ENCODE measurements at places on chromosomes 4 and X. TPM values are rescaled to one million over a fixed set of nuclear protein-coding genes. Genes with fewer than 3 reads are reported as not detected.
A peak's percentile ranks its signal among the peaks of the same experiment; 100 is the strongest.

The PFKFB1 gene
- total RNA-seq: 21.8 TPM

- DNase-seq: no peak
Measured at GRCh38 chr4:13701937-13702446, 74.5 kb upstream of the BOD1L1 start.

The MAGEA9 gene
- not detected for total RNA-seq

The GPR34 gene
- total RNA-seq: 1.6 TPM

DNA sequence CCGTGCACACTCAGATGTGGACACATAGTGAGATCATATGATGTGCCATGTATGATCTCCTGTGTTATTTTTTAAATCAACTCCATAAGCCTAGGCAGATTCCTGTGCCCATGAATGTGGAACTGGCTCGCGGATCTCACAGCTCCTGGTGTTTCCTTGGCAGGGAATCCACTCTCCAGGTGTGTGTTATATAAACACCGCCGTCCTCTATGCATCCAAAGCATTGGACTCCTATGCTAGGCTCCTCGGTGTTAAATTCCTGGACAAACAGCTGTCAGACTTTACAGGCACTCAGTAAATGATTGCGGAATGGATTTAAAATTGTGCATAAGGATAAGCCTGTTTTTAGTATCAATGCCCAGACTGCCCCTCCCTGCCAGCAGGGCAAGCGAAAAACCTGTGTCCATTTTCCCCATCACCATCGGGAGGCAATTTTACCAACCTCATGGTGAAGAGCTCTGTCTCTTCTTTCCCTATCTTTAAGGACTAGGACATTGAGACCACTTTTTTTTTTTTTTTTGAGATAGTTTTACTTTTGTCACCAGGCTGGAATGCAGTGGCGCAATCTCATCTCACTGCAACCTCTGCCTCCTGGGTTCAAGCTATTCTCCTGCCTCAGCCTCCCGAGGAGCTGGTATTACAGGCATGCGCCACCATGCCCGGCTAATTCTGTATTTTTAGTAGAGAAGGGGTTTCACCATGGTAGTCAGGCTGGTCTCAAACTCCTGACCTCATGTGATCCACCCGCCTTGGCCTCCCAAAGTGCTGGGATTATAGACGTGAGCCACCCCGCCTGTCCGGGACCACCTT, 23.6 kb upstream of the GPR78 start:
- DNase-seq: no peak

The ASB12 gene
- total RNA-seq: 36.3 TPM

The DHX15 gene
- total RNA-seq: 57.6 TPM

DNA sequence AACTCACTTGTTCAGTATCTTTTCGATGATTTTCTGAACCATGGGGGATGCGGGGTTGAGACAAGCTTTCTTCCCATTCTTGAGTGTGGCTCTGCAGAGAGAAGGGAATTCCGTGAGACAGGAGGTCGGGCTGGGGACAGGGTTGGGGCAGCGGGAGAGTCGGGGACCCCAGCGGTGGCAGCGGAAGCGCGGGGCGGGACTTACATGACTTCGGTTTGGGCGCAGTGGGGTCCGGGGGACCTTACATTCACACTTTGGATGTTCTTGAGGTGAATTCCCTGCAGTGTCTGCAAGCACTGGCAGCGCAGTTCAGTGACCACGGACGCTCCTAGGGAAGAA, 434 bp downstream of the CXCL3 start:
- no peak for DNase-seq

DNA sequence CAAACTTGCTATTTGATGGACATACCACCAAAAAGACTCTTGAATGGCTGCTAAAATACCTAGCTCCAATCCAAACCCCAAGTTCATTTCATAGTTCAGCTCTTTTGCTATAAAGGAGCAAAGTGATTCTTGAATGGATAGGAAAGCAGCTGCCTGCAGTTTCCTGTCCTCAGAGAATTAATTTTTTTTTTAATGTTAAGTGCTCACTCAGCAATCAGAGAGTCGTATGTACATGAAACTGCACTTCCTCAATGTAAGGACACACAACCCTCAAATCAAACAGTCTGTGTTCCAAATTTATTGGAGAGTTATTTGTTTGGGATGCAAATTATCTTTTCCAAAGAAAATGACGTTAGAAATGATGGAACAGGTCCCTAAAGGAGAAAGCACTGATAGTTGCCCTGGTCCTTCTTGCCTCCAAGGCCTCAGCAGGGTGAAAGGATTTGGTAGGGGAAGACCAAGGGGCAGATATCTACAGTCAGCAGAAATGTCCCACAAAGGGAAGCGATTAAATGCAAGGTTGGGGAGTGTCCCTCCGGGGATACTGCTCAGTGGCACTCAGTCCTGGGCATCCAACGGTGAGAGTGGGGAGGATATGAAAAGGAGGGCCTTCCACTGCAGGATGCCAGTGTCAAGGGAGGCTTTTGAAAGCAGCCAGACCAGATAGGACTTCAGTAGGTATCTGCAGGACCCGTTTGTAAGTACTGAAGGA, 67.2 kb upstream of the RASGEF1B start:
- no peak for DNase-seq

GRCh38 chr4:132572210-132572609, 576.9 kb upstream of the PCDH10 start:
- DNase-seq: no peak

DNA sequence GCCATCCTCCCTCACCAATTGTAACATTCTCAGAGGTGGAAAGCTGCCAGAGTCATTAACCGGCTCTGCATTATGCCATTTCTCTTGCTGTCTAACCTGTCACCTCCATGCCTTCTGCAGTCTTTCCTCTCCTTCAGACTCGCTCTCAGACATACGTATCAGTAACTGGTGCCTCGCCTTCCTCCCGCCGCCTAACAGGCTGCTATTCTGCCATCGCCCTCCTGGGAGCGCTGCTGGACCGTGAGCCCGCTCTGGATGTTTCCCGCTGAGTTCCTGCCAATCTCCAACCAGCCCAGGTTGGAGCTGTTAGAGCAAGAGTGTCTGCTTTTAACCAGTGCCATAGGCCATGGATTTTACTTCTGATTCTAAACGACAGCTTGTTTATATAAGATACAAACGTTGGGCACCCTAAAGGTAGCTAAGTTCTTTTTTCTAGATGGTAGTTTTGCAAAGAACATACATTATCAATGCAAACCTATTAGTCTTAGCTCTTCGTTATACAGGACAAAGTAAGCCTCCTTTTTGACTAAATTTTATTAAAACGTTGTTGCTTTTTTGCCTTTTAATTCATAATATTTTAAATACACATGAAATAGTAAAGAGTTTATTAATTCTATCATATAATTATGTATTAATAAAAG, 59.5 kb upstream of the NEIL3 start:
- DNase-seq: peak; percentile 56

DNA sequence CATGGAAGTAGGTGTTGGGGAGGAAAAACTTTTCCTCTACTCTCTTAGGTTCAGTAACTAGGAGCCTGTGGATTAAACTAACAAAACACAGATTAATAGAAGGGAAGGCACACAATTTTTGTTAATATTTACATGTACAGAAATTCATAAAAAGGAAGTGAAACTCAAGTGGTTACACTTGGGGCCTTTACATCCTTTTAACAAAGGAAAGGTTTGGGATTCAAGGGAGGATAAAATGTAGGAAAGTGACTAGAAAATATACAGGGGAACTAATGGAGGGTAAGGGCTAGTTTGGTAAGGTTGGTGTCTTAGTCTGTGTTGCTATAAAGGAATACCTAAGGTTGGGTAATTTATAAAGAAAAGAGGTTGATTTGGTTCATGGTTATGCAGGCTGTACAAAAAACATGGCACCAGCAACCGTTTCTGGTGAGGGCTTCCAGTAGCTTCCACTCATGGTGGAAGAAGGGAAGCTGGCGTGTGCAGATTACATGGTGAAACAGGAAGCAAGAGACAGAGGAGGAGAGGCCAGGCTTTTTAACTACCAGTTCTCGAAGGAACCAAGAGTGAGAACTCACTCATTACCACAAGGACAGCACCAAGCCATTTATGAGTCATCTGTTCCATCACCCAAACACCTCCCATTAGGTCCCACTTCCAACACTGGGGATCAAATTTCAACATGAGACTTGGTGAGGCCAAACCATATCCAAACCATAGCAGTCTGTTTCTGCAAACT, 124.4 kb downstream of the CHRDL1 start:
- no peak for DNase-seq

The PRR32 gene
- total RNA-seq: not detected

- DNase-seq: no peak
Measured at GRCh38 chrX:65689377-65689776, 21.9 kb downstream of the MSN start.

DNA sequence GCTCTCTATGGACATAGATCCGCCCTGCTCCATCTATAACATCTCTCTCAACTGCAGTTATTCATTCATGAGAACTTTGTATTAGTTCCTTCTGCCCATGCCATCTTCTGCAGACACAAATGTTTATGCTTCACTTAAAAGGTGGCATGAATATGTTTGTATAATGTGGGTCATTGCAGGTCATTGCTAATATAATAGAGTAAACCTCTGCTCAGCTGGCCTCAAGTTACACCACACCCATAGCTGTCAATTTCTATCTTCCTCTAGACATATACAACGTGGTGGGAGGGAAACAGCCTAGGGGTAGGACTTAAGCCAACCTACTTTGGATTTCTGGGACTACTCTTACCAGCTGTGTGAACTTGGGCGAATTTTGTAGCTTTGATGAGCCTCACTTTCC, 129.8 kb downstream of the ATXN3L start:
- no peak for DNase-seq
